ENCODE measurements at places on chromosomes 13 and 19. TPM values are rescaled to one million over a fixed set of nuclear protein-coding genes. Genes with fewer than 3 reads are reported as not detected.

- DNase-seq: peak; percentile 56
Measured at GRCh38 chr13:95317039-95317989, 16.1 kb upstream of the ABCC4 start.

NANOS3 gene
- 1.3 TPM for total RNA-seq

DNA sequence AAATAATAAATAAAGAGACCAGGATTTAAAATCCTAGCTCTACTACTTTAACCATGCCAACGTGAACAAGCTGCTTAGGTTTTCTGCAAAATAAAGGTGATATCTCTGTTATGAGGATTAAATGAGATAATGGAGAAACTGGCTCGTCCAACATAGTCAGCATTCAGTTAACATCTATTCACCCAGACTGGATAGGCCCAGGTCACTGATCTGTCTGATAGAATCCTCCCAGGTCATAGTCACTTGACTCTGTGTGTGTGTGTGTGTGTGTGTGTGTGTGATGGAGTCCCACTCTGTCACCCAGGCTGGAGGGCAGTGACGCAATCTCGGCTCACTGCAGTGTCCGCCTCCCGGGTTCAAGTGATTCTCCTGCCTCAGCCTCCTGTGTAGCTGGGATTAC is 12.9 kb upstream of the RAB8A start:
- no peak for DNase-seq

DNA sequence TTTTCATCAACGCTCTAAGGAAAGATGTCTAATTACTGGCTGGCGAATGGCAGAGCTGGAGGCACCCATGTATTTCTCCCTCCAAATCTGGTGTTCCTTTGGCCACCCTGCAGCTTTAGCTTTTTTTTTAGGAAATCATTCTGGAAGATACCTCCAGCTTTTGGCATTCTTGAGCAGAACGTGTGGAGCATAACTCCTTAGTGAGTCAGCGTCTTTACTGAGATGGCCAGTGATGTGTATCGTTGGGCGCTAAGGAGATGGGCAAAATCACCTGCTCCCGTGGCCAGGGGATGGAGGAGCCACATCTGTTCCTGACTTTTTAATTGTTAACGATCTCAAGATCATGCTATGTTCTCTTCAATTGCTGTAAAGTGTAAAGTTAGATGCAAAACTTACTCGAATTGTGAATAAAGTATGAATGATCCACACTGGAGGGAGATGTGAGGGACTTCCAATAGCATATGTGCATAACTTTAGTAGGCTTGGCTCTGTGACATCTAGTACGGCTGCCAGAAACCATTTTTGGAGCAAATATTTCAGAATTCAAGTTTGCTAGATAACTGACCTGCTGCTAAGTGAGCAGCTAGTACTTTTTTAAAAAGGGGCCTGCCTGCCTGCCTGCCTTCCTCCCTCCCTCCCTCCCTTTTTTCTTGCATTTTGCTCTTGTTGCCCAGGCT is 24.4 kb upstream of the C1QTNF9 start:
- DNase-seq: no peak

OR7D2 gene
- not detected for total RNA-seq

DNA sequence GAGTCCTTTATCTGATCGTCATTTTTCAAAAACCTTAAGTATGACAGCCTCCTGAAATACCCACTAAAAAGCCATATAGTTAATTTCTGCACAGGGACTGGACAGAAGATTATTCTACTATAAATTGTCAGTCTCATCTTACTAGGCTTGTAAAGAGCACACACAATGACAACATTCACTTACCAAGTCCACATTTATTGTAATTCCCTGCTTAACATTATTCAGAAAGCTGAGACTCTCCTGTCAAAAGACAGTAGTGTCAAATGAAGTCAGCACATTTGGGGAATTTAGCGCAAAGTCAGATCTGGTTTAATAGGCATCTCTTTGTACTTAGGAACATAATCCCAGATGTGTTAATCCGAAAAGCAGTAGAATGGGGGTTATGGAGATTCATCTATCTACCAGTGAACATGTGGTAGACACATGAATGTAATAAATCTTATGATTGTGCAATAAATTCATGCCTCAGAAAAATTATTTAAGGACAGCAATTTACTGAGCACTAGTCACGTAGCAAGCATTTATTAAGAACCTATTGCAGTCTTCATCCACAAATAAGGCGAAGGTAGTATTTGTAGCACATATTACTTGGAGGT is 224.6 kb upstream of the GPC6 start:
- DNase-seq: no peak

PLIN4 gene
- not detected for total RNA-seq

DNA sequence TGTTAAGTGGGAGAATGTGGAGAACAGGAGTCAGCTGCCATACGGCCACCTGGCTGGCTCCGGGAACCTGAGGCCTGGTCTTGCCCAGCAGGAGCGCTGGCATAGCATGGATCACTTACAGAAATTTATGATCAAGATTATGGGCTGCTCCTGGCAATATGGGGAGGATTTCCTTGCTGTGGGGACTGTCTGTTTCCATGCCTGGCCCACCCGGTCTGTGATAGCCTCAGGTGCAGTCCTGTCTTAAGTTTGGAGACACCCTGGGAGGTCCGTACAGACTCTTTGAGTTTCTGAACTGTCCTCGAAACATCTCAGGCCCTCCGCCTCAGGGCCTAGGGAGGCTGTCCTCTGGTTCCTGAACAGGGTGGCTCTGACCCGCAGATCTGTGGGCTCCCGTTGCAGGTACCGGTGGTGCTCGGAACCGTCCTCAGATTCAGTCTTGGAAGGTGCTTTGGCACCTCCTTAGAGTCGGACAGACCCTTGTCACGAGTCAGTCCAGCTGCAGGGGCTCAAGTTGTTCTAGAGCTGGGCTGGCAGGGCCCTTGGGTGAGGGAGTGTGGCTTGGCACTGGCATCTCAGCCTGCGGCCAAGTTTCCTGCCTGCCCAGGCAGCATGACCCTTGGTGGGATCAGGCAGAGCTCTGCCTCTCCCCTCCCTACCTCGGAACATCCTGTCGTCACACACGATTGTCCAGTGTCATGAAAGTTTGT is 4.9 kb downstream of the TFDP1 start:
- no peak for DNase-seq

GRCh38 chr19:33661336-33661735 is 39.6 kb downstream of the CHST8 start:
- DNase-seq: no peak

PRR36 gene
- total RNA-seq: not detected

DNA sequence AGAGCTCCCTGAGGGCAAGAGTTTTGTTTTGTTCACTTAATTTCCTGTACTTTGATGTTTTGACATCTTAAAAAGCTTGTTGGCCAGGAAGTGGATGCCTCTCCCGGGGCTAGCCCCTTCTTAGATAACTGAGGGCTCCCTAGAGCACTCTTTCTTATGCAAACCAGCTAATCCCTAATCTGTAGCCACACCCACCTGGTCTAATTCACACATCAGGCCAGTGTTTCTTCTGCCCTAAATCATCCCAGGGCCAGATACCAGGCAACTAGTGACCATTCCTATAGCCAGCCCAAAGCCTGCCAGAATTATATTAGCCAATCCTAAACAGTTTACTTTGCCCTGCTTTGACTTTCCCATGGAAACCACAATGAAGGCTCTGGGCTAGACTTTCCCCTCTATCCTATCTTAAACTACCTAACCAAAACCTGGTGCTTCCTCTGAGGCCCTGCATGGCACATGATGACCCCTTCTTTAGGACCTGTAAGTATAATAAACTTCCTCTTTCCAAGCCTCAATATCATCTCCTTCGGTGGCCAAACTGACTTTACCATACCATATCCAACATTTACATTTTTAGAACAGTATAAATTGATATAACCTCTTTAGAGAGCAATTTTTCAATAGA is 24.8 kb downstream of the WBP4 start:
- DNase-seq: no peak

- DNase-seq: no peak
Measured at GRCh38 chr13:25678398-25678797, 306.6 kb downstream of the ATP8A2 start.

- DNase-seq: no peak
Measured at GRCh38 chr19:17259118-17259780, 5.3 kb downstream of the USHBP1 start.

CYSLTR2 gene
- not detected for total RNA-seq

DNA sequence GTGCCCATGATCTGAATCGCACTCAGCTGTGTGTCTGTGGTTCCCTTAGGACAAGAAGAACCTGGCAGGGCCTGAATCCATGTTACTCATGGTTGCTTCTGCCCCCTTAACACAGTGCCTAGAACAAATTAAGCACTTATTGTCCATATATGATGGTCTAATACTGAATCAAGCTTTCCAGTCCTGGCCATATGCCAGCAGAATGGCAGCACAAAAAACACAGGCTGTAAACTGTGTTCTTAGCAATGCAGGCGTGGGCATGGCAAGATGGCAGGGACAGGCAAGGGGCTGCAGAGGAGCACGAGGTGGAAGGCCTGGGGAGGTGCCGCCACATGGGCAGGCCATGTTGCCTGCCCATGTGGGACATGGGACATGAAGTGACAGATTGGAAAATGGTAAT is 68.2 kb downstream of the LATS2 start:
- DNase-seq: no peak

DNA sequence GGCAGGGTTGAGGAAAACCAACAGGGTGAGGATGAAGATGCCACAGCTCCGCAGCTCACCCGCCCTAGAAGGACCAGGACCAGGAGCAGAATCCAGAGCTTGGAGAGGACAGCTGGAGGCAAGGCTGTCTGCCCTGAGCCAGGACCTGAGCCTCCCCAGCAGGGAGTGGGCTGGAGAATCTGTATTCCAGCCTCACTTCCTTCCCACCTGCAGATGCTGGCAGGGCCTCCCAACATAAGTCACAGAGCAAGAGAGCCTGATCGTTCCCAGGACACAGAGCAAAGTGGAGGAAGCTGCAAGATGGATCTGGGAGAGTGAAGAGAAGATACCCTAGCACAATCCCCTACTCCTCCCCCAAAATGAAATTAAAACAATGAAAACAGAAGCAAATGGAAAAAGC is 61.7 kb upstream of the WASF3 start:
- no peak for DNase-seq

DNA sequence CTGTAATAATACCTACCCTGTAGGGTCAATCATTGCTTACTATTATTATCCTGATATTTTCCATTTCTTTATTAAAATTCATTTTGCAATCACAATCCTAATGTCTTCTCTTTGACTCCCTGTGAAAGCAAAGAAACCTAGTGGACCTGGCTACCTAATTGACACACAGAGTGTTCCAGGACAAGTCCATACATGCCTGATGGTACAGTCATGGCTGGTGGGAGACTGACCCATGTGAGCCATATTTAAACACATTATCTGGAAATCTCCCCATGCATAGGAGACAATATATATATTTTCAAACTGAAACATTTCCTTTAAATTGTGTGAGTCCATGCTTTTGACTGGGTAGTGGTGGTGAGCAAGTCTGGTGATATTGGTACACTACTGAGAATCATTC is 230.6 kb upstream of the DACH1 start:
- no peak for DNase-seq

DNA sequence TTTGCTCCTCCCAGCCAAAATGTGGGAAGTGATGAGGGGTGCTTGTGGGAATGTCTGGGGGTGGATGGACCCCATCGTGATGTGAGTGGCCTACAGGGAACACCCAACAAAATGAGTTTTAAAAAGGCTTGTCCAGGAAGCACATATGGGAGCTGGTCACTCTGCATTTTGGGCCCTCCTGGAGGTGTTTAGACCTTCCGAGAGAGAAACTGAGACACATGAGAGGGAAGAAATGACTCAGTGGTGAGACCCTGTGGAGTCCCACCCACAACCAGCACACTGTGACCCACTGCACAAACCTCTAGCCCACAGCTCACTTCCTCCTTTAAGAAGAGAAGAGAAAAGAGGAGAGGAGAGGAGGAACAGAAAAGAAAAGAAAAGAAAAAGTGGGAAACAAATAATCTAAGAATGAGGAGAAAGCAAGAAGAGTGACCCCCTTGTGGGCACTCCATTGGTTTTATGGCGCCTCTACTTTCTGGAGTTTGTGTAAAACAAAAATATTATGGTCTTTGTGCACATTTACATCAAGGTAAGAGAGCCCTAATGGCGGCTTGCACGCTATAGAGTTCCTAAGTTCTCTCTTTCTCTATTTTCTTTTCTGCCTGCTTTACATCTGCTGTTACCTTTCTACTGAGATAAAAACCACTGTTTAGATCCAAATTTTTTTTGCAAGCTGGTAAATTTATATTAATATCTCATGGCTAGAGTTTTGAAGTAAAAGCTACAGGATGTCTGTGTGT is 13.3 kb upstream of the LILRB1 start:
- no peak for DNase-seq

- DNase-seq: no peak
Measured at GRCh38 chr13:111968336-111969010, 98.5 kb upstream of the SOX1 start.

C19orf85 gene
- not detected for total RNA-seq

DNA sequence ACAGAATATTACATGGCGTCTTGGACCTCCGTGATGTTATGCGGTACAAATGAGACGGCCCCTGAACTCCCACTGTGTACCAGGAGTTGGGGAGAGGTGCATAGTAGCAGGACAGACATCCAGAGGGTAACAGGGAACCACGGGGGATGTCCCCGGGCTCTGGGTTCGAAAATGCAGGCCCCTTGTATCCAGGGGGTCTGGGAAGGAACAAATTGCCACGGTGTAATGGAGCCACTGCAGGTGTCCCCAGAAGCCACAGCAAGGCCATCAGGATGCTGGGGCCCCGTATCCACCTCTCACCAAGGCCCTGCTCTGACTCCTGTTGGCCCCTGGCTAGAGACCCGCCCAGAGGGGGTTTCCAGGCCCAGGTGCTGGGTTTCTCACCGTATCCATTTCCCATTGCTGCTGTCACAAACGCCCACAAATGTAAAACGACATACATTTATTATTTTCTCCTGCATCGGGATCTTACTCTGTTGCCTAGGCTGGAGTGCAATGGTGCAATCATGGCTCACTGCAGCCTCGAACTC is 77.8 kb downstream of the INSR start:
- no peak for DNase-seq

DNA sequence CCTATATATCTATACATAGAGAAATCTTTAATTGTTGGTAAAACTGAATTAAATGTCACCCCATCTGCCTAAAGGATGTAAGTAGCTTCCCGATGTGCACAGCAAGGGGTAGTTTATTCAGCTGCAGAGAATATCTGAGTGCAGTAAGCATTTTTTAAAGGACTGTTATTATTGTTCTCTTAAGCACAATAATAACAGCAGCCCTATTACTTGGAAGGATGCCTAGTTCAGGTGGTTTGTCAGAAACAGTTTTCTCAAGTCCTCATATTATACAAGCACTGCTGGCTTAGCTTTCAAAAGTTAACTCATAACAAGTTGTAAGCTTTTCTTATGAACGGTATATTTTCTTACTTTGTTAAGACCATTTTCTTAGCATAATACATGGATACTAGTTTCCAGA is 142.6 kb downstream of the CRYL1 start:
- no peak for DNase-seq

PSG1 gene
- total RNA-seq: 0.24 TPM

GRCh38 chr13:27495551-27495950 is 45.2 kb upstream of the MTIF3 start:
- DNase-seq: no peak

Data from RPMI7951 (cell line).